T-cell (primary cell): ENCODE measurements at places on chromosomes 11 and 22.

DNA sequence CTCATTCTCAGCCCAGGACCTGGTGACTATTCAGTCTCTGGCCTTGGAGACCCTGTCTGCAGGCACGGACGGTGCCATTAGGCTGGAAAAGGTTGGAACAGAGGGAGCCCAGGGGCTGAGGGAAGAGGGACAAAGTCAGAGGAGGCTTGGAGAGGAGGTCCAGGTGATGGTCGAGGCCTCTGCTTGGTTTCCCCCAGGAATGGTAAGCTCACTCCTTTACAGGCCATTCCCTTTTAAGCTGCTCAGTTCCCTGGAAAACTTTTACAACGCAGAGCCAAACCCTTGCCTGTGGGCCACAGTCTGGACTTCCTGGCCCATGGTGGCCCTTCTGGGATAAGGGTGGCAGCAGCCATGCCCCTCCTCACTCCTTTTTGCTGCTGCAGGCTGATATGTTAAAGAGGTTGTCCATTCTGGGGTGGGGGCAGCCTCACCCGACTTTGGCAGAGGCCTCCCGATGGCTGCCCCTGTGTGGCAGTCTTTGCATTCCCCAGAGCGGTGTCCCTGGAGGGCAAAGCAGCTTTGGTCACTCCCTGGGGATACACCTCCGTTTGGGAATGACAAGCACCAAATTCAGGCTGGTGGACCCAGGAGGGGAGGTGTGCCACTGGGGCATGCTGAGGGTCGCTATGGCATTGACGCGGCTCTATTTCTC, 34.0 kb upstream of the RFPL3 start:
- no peak for DNase-seq

- no peak for DNase-seq
These were observed 89.7 kb upstream of the CARD18 start for GRCh38 chr11:105229257-105229656.

GRCh38 chr11:36079878-36080675, 136.2 kb downstream of the LDLRAD3 start:
- no peak for DNase-seq

- DNase-seq = no peak
These were observed 14.0 kb downstream of the MICALL1 start for GRCh38 chr22:37920126-37920525.

DNA sequence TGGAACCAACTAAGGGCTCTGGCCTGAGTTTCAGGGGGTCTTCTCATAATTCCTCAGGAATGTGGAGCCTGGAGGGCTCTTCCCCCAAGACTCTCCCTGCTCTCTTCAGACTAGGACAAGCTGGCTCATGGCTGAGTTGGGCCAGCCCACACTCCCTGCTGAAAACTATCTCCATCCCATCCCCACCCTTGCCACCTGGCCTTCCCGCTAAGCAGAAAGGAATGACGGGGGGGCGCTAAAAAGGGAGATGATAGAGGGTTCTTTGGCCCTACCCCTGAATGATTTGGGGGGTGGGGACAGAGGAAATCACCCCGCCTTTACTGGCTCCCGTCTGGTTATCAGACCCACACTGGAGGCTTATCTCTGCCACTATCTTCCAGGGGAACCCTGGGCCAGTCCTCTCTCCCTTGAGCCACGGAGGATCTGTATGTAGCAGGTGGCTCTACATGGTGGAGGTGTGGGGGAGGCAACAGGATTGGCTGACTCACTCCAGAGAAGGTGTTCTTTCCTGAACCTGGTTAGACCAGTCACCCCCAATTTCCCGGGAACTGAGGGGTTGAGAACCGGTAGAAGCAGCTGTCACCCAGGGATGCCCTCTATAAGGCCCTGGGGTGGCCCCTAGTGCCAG, 5.7 kb downstream of the SMTN start:
- DNase-seq = no peak

DNA sequence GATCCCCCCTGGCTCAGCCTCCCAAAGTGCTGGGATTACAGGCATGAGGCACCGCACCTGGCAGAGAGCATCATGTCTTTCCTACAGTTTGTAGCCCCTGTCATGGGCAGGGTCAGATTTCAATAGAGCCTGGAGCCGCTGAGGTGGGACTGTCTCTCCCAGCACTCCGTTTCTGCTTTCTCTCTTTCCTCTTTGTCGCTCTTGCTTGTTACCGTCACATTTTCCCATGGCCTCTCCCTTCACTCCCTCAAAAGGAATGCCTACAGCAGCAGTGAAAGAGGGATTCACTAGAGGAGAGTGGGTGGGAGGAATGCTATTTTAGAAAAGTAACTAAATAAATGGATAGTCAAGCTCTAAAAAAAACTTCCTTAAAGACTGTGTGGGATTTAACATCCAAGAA, 136.7 kb upstream of the TTC12 start:
- no peak for DNase-seq

DNA sequence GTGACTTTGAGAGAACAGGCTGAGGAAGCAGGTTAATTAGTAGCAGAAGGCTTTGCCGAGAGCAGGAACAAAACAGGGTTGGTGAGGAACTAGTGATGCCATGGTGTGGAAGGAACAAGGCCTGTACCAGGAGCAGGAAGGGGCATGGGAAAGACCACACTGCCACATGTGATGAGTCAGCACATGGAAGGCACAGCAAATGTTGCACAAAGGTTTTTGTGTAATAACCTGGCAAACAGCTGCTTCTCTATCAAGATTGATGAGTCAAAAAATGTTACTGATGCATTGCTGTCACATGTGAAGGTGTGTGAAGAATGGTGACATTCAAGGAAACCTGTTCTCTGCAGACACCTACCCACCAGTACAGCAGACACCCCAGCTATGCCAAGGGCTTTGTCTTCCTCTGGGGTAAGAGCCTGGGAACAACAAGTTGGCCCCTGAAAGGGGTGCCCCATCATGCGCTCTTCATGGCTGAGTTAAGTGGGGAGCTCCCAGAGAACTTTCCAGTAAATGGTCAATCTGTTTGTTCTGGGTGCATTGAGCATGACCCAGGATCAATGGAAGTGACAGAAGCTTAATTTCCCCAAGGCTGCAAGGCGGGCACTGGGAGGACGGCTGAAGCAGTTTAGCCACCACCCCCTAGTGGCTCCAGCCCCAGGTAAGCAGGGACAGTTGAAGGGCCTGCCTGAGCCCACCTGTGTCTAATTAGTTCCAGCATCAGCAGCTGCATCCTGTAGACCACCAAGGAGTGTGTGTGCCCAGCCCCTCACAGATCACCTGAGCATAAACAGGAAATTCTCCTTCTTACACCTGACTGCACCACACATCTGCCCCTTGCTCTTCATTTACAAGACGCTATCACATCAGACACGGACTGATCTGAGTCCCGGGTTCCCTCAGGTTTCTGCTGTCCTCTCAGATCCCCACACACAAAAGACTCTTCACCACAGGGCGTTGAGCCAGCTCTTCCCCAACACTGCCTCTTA, 47.6 kb downstream of the GGTLC2 start:
- no peak for DNase-seq

DNA sequence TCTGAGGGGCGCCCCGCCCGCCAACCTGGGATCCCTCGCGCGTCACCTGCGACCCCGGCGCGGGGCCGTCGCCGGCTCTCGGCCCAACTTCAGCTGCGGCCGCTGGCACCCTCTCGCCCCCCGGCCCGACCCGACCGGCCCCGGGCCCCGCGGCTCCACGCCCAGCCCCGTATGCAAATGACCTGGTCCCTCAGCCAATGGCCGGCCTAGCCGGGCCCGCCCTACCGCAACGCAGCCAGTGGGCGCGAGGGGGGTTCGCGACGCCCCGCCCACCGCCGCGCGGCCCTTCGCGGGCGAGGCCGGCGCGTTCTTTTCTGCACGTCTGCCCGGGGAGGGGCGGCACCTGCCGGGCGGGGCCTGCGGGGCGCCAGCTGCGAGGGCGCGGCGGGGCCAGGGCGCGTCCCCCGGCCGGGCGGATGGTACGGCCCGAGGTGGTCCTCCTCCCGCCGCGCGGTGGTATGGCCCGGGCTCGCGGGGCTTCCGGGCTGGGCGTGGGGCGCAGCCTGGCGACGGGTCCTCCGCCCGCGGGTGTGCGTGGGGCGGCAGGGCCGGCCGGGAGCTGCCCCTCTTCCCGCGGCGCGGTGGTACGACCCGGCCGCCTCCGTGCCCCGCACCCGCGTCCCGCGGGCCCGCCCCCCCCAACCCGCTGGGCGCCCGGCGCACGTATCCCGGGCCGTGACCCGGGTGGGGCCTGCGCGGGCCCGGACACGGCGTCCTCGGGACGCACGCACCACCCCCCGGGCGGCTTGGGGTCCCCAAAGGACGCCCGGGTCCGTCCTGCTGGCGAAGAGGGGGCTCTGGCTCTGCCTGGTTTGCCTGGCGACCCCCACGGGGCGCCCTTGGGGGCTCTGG, 7.7 kb upstream of the PHRF1 start:
- DNase-seq = peak; percentile 93

DNA sequence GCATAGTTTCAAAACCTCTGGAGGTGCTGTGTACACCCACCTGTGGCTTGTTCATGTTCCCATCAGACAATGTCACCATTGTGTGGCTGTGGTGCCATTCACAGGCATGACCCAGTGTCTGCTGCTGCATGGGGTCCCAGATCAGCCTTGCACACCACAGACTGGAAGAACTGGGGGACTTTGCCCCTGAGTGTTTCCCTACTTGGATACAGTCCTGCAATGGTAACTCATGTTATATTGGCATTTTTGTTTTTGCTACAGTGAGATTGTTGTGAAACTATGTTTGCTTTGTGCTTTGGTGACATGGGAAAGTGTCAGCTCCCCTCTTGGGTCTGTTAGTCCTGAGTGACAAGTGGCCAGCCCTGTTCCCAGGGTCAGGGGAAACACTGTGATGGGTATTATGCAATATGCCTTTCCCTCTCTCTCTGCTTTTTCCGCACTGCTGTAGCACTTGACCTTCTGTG, 108.8 kb downstream of the NAV2 start:
- no peak for DNase-seq

DNA sequence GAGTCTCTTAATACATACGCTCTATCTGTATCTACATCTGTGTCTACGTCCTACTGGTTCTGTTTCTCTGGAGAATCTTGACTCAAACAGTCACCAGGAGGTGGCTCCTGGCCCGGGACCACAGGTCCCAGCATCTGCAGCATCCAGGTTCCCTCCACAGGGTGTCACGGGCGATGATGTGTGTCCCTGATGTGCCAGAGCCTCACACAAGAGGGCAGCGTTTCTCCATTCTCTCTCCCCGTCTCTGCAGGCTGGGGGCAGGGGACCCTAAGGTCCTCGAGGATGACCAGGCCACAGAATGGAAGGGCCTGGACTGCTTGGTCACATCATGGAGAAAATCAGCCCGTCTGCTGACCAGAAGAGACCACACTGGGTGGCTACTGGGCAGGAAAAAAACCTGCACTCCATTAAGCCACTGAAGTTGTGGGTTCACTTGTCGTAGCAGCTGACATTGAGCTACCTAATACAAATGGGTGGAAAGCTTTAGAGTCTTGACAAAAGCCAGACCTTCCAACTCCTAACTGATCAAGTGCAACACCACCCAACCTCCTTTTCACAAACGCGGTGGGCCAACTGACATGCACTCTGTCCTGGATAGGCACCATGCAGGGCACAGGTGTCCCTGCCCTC, 392.5 kb downstream of the CTTN start:
- DNase-seq = no peak

DNA sequence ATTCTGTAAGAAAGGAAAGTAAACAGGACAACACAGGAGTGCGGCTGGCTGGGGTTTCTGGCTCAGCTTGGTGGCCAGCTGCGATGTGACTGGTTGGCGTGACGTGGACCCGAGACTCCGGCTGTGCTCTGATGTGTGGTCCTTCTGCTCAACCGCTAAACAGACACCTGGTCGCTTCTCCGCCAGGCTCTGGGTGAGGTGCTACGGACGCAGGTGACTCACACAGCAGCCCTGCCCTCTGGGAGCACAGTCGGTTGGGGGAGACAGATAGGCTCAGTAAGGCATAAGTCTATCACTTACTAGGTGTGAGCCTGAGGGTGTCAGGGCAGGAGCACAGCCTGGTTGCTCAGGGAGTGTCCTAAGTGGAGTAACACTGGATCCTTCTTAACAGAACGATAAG, 8.2 kb downstream of the RTL6 start:
- DNase-seq = no peak

DNA sequence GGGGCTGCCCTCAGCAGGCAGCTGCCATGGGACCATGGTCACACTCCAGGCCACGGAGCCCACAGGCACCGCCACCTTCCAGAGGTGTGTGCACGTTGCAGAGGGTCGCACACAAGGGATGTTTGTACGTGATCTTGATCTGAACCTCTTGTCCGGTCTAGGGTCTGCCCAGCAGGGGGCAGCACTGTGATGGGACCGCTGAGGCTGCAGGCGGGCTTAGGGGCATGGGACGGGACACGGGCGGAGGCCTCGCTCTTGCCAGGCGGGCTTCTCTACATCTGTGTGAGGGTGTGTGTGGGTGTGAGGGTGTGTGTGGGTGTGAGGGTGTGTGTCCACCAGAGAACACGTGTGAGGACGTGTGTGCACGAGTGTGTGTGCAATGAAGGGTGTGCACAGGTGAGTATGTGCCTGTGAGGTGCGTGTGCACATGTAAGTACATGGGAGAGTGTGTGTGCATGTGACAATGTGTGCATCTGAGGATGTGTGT, 52.4 kb downstream of the CACNA1I start:
- DNase-seq = peak; percentile 75

- DNase-seq = no peak
These were observed 66.2 kb upstream of the NECTIN1 start for GRCh38 chr11:119795231-119795630.
